Non-pigmented ciliary epithelial cell (primary cell): ENCODE measurements at places on chromosomes 5 and 9.

GRCh38 chr5:177428574-177429217, 2.2 kb downstream of the GRK6 start:
- no peak for DNase-seq

- DNase-seq, result no peak
Observed at GRCh38 chr9:88087906-88088305, 50.4 kb downstream of the SPATA31C2 start.

DNA sequence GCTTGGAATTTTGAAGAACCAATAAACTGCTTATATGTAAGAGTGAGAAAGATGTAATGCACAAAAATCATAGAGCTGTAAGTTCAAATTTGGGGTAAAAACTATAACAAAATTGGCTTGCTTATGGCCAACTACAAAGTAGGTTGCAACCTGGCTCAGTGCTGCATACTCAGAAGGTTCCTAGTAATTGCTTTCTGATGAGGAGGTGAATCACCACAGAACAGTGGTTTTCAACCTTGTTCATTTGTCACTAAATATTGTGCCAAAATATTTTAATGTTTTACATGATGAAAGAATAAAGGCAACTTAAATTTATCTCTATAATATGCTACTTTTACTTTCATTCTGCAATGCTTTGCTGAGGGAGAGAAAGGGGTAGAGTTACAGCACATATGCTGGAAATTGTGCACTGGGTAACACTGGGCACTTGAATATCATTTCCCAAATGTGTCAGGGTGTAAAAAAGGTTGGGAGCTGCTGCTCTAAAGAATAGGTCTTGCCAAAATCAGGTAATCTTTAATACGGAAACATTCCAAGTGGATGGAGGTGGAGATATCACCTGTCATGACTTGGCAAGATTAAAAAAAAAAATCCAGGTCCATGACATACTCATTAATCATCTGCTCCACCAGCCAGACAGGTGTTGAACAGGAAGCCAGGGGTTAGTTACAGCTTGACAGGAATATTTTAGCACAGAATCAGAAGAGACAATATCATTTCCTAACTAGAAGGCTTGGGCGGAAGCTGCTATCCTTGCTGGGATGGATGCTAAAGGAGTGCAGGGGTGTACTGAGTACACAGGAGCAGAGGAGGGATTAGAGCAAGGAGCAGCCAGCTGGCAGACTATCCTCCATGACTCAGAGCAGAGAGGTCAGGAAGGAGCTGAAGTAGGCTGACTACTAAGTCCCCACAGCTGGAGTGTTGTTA, 34.6 kb upstream of the CCL21 start:
- DNase-seq, result peak; percentile 11

GRCh38 chr5:105638437-105638836, 2032.3 kb downstream of the EFNA5 start:
- DNase-seq, result no peak

- DNase-seq, result no peak
Observed at GRCh38 chr5:6311568-6312501, 66.5 kb downstream of the MED10 start.

- no peak for DNase-seq
Observed at GRCh38 chr9:99103901-99104458, 933 bp upstream of the TGFBR1 start.

GRCh38 chr5:4855880-4856279, 284.2 kb upstream of the ADAMTS16 start:
- no peak for DNase-seq

DNA sequence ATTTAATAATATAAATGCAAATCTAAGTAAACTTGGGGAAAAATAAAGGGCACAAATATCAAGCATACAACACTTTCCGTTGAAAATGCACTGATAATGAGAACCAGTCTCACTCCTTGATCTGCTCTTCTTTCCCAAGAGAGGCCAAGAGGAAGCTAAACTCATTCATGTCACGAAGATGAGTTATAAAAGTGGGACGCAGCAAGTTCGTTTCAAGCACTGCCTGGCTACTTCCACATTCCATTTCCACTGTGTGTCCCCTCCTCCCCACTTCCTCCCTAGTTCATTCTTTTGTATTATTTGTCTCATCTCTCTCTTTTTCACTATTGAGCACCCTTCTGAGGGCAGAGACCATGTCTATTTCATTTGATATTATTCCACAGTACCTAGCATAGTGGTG, 158.1 kb downstream of the SLC24A2 start:
- DNase-seq, result no peak

DNA sequence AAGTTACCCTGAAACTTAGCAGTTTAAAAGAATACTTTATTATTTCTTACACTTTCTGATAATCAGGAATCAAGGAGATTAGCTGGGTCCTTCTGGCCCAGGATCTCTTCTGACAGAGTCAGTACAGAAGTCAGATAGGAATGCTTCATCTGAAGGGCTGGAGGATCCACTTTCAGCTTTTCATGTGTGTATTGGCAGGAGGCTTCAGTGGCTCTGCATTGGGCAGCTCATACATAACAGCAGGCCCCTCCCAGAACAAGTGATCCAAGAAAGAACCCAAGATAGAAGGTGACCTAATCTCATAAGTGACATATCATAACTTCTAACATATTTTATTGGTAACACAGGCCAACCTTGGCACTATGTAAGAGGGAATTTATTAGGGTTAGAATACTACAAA, 258.4 kb downstream of the HCN1 start:
- DNase-seq, result no peak

- no peak for DNase-seq
Observed at GRCh38 chr9:114119242-114120191, 20.4 kb upstream of the KIF12 start.

DNA sequence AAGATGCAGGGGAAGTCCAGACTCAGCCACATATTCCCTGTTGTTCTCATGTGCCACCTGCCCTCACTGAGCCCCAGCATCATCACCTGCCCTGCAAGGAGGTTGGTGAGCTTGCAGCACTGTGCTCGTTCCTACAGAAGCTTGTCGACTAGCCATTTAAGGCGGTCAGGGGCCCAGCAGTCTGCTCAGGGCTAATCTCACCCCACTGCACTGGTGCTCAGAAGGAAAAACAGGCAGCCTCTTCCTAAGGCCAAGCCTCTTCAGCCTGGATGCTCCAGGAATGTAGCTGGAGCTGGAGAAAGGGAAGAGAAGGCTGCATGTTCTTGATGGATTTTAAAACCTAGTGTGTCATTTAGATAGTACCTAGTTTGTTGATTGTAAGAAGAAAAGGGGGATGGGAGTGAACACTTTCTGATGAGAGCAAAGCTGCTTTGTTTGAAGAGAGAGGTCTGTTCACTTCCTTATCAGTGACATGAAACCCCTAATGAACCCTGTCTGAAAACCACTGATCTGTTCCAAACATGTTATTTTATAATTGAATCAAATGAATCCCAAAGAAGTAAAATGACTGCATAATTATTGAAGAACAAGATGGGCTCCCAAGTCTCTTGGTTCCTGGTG, 10.6 kb upstream of the ASPN start:
- DNase-seq, result no peak

- no peak for DNase-seq
Observed at GRCh38 chr5:94893412-94894135, 275.1 kb downstream of the SLF1 start.

GRCh38 chr9:95653246-95653645, 136.5 kb upstream of the PTCH1 start:
- no peak for DNase-seq

GRCh38 chr9:93965830-93966577, 10.8 kb upstream of the BARX1 start:
- no peak for DNase-seq

DNA sequence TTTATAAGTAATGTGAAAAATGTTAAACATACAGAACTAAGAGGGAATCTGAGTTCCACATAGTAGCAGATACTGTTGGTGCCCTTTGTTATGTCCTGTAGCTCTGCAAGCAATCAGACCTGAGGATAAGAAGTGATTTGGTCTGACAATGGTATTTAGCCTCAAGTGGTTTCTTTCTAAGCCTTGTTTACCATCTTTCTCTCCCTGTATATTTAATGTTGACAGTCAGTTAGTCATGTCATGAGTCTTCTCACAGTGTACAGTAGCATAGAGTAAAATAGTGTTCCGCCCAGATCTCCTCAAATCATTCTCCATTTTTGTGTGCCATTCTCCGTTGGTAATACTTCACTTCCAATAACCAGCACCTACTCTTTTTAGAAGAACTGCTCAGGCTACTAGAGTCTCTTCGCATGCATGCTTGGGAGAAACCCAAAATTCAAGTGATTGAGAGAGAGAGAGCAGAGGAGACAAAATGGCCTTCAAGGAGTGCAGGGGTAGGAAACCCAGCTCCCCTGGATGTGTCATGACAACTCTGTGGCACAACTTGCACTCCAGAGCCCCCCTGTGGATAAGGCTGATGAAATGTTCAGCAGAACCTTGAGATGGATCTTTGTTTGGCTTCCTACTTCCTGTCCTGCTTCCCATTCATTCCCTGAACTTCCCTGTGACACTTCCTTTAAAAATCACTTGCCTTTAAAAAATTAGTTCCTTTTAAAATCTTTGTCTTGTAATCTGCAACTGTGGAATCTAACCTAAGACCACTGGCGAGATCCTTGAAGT, 129.2 kb upstream of the FST start:
- no peak for DNase-seq
